ENCODE measurements at places on chromosomes 3 and 15.

DNA sequence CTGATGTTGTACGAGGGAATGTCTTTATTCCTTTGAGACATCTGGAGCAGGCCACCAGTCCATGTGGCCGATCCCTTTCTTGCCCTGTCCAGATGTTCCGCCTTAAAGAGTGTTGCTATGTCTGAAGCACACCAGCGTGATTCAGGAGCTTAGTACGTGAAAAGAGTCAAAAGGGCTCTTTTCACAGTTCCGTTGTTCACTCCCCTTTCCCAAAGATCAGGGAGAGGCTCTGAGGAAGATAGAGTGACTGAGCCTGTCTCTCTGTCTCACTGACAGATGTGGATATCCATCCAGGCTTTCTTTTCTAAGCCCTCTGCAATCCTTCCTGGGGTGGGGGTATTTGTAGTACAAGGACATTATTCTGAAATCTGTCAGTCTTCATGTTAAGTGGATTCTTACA, 262.5 kb upstream of the LRTM1 start:
- DNase-seq = no peak

DNA sequence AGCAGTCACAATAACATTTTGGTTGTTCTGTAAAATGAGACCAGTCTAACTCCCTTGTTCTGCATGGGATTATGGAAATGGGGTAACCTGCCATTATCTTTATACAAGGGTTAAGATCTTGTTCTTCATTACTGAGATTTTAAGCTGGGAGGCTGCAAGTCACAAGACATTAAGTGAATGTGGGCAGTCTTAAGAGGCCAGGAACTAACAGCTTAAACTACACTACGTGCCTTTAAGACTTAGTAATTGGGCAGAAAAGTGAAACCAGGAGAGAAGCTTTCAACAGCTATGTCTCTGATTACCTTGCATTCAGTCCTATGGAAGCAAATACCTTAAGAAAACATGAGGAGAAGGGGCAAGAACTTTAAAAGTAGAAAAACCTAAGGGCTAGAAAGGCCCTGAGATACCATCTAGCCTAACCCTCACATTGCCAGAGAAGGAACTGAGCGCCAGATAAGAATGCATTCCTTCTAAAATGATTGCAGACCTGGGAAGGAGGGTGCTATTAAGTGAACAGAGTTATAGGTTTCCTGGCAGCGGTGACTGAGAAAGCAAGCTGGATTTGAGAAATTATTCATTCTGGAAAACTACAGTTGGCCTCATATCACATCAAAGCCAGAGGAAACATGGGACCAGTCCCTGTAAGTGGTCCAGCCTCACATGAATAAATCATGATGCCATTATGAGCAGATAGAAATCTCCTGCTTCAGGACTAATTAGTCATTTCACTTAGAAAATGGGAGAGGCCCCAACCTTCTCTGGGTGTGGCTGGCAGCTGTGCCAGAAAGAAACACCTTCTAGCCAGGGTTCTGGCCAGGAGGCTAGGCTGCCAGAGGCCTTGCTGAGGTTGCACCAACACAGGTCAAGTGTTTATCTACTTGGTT, 32.9 kb downstream of the DAPK2 start:
- no peak for DNase-seq

DNA sequence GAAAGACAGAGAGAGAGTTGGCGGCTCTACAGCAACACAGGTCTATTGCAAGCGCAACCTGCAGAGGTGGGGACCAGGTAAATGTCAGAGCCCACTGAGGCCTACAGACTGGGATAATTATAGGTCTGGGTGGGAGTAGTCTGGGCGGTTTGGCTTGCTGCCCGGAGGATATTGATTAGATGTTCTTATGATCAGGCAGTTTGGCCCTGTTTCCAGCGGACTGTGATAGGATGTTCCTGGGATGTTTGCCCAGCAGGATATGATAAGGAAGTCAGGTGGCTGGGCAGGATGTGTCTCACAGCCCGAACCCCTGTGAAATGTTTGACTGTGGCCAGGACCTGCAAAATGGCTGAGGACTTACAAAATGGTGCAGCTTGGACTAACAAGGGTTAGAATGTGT, 364.9 kb downstream of the NAALADL2 start:
- DNase-seq = no peak

DNA sequence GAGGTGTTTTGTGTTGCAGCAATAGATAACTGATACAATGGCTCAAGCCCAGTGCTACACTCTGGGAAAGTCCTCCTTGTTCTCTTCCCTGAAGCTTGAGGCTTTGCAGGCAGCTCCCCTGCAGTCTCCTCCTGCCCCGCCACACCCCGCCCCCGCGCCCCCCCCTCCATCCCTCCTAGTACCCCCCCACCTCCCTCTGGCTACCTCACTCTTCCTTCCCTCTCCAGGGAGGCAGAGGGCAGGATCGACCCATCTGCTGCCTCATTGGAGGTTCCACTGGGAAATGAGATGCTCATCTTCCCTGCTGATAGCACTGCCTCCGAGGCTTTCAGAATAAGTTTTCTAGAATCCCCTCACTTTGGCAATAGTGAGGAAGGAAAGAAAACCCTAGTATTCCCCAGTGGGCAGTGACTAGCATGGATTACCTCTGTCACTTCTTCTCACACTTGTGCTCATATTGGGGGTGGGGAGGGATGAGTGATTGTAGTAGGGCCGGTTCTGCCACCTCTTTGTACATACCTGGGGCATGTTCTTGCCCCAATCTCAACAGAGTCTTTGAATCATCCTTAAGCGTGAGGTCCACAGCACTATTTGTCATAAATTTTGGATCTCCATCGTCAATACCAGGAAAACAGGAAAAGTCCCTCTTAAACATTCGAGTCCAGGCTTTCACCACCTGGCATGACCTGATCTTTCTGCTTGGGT, 16.3 kb upstream of the RAB7A start:
- DNase-seq = no peak

GRCh38 chr3:186940967-186941366, 10.6 kb downstream of the ST6GAL1 start:
- no peak for DNase-seq

DNA sequence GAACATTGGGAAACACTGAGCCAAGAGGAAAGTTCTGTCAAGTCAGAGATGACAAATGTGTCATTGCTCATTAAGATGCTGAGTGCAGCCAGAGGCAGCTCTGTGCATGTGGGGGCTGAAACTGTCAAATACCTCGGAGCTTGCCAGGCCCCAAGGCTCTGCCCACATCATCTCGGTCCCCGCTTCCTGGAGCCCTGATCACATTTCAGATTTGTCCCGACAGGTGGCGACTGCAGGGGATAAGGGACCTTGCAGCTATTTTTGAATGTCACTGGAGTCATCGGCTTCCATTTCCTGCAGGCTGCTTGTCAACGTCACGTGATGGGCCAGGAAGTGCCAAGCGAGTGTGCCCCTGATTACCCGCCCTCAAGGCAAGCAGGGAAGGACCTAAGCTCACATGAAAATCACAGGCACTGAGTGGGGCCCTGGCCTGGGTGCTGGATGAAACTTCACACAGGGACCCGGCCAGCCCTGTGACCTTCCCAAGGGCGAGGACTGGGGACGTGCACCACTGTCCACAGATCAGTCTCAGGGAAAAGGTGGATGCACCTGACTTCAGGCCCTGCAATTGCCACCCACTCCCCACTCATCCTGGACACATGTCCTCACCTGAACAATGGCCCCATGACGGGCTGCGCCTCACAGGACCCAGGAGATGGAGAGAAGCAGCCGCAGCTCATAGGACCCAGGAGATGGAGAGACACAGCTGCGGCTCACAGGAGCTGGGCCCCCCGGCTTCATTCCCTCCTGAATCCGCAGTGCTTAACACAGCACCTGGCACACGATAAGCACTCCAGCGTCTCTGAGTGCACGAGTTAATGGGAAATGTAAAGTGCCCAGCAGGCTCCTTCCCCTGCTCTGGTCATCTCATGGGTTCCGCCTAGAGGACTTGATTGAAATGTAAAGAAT, 73.4 kb downstream of the NUP210 start:
- DNase-seq = peak; percentile 66

DNA sequence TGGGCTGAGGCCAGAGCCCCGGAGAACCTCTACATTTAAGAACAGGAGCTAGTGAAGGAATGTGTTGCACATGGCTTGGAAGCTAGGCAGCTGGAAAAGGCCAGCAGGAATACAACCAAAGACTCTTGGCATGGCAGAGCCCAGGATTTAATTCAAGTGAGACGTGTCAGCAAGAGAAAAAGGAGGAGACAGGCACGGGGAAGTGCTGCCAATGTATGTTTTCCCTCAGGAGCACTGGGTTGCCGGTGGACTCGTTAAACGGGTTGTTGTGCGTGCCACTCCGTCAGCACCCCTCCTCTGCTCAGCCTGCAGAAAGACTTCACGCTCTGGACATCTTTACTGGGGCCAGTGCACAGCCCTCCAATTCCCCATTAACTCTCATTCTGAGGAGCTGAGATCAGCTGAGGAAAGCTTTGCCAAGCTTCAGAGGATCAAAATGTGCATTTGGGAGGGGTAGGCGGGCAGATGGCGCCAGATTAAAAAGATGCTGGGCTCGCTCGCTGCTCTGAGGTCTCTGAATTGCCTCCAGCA, 103.7 kb downstream of the PDZRN3 start:
- DNase-seq = no peak
